ENCODE measurements at places on chromosomes 1 and 21.

GRCh38 chr21:16377120-16377658 lies 647.4 kb downstream of the USP25 start:
- no peak for DNase-seq

DNA sequence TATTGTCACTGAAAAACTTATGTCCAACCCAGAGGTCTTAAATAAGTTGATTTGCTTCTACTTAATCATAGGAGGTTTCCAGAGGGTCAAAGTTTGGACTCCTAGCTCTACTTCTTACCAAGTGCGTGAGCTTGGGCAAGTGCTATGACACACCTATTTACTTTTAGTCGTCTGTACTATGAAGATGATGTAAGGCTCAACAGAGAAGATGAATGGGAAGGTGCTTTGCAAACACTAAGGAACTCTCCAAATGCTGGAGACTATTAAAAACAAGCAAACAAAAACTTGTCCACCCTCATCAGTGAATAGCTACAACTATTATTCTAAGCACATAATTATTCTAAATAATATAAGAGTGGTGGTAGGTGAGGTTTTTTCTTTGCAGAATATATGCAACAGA lies 232.3 kb upstream of the USP24 start:
- no peak for DNase-seq

DNA sequence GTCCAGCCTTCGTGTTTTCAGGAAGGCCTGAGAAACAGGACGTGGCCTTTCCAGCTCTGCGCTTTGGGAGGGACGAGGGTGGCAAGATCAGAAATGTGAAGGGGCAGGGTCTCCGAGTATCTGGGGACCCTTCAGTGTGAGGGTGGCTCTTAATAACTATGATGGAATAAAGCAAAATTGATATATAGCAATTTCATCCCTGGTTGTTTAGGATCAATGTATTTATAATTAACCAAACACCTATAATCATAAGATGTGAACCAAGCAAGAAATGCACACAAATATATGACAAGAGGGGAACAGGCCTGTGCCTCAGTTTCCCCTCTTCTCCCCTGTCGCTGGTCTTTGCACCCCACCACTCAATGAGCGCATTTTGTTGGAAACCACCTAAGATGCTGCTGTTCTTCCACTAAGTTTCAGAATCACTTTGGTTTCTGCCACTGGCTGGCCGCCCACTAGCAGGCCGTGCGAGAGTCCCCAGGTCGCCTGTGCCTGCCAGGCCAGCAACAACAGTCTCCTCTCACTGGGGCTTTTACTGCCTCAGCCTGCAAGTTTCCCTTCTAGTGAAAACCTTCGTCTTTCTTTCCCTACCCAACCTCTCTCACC lies 36.6 kb downstream of the UBASH3A start:
- DNase-seq = peak; percentile 33

GRCh38 chr1:118042501-118042900 lies 113.0 kb downstream of the WDR3 start:
- DNase-seq = no peak

DNA sequence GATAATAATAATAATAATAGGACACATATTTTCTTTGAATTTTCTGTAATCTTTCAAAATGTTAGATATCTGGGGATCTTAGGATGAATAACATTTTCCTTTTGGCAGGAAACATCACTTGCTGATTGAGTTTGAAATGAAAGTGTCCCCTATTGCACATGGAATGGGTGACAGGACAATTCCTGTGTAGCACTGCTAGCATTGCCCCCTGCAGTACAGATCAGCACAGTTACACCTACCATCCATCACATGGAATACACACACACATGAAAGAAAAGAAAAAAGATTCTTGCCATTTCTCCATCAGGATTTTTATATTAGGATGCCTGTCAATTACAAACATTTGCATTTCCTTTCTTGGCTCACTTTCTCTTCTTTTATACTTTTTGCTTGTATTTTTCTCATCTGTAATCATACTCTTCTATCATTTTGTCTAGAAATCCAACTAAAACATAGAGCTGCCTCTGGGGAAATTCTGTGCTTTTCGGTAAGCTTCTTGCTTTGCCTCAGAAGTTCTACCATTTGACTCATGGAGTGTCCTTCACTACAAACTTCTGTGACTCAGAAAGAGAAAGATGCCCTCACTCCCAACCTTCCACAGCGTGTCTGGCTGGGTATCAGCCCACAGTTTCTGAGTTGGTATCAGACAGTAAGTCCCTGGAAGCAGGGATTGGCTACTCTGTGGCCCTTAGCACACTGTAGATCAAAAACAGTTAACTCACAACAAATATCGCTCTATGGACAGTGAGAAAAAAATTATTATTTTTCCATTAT lies 641.2 kb downstream of the PTPRC start:
- peak; percentile 70 for DNase-seq

DNA sequence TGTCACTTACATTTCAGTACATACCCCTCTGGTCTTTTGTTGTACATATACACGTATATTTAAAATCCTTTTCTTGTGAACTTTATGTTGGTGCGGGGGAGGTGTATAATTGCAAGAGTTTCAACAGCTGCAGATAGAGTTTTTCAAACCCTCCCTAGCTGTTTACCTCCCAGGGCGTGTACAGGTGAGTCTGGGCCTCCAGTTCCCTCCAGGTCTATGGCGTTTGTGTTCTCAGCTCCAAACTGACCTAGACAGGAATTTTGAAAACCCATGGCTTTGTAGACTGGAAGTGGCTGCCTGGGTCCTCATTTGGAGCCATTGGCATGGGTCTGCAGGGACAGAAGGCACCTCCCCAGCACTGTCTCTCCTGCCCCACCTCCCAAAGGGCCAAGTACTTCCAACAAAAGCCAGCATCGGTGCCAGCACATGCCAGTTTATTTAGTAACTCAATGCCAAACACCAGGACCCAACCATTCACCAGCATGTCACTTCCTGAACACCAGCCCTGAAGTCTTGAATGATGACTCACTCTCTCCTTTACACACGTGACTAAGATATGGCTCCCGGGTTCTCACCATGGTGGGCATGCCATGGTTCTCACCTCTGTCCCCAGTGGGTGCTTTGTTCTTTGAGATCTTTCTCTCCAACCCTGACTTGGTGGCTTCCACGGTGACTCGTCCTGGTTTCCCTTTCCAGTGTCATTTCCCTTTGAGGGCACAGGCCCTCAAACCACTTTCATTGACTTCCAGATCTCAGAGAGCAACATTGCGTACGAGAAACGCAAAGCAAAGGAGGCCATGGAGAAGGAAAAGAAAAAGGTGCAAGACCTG lies 57.3 kb upstream of the EFHD2 start:
- peak; percentile 79 for DNase-seq

DNA sequence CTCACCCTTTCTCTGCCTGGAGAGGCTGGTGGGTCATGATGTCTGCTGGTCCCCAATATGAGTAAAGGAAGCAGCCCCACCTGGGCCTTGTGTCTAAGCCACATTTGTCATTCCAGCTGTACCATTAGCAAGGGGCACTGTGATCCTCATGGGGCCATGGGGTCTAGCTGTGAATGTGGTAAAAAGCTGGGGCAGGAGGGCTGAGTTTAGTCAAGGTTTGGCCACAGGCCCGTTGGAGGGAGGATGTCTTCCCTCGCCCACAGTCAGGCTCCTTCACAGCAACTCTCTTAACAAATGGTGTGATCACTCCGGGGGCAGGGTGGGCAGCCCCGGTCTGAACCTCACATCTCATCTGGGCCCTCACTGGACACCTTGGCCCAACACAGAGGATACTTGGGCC lies 115.4 kb downstream of the DMRTB1 start:
- no peak for DNase-seq

GRCh38 chr1:41383094-41383852 lies 22.0 kb downstream of the FOXO6 start:
- DNase-seq = peak; percentile 50

- DNase-seq = no peak
Measured at GRCh38 chr1:3828391-3828790, 28.6 kb downstream of the CEP104 start.

DNA sequence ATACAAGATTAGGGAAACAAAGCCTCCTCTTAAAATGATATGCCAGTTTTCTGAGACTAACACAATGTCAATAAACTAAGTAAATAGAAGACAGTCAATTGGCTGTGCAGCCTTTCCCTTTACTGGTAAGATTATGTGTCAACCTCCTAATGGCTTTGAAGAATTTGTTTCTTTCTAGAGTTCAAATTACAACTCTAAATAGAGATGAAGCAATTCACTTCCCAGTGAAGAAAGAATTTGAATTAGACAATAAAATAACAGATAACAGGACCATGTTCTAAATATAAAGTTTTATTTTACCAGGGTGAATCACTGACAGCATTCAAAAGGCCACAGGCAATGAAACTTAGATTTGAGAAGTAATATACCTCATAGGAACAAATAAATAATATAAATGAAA lies 680.3 kb downstream of the PLA2G4A start:
- no peak for DNase-seq

DNA sequence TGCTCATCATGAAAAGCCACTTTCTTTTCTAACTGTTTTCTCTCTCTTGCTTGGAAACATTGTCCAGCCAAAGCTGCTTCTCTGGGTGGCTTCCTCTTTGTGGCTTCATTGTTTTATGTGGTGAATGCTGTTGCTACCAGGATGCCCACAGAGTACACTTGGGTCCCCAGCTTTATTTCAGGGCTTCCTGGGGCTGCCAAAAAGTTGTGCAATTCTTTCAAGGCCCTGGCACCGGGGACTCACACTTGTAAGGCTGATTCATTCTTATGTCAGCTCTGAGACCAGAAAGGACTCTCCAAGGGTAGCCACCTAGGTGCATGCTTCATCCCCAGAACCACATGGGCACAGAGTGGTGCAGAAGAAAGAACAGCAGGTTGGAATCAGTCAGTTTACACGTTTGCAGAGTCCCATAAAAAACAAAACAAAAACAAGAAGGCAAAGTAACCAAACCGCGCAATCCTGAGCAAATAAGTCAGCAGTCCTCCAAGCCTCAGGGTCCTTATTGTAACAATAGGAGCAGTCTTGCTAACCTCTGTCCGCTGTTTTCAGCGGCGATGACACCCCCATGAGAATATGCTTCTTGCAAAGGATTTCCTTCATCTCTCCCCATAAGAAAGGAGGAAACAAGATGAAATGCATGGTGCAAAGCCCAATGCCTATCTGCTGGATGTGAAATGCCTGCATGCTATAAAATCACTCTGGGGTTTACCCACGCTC lies 89.9 kb upstream of the SSX2IP start:
- DNase-seq = peak; percentile 48

GRCh38 chr21:35628316-35628715 lies 432.0 kb downstream of the SETD4 start:
- DNase-seq = no peak

GRCh38 chr1:21592086-21592865 lies 76.9 kb downstream of the RAP1GAP start:
- DNase-seq = no peak

DNA sequence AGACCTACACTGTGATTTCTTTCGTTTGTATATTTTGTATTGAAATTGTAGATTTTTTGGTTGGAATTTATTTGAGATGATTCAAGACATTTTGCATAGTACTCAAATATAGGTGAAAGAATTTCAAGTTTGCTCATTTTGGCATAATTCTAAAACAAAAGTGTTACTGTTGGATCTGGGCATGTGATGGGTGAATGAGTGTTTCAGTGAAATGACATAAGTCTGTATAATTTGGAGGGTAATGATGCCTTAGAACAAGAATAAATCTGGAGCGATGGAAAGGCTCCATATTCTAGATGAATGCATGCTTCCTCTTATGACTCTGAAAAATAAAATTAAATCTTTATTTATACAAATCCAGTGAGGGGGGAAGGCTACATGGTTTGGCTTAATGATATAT lies 41.0 kb downstream of the NFIA start:
- DNase-seq = no peak
